Progenitor cell of endocrine pancreas (in vitro differentiated cells): ENCODE measurements at places on chromosomes 3 and 15.

DNA sequence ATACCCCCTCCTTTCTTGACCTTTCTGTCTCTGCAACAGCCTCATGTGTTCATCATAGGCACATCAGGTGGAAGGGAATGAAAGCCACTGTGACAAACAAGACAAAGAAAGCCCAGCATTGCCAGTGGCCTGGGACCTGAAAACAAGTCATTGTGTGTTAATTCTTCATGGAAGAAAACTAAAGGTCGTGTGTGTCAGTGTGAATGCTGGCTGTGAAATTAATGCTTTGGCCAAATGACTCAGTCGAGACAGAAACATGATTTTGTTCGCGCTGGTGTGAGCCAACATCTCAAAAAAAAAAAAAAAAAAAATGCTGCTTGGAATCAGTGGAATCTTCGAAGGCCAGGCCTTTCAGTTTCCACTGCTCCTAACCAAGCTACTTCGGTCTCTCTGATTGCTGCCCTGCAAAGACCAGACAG, 386.5 kb upstream of the PROK2 start:
- DNase-seq, result no peak

GRCh38 chr3:196181127-196181546, 30.1 kb downstream of the ZDHHC19 start:
- DNase-seq, result no peak

- no peak for DNase-seq
These were observed 1092.0 kb downstream of the NAALADL2 start for GRCh38 chr3:175951047-175951694.

DNA sequence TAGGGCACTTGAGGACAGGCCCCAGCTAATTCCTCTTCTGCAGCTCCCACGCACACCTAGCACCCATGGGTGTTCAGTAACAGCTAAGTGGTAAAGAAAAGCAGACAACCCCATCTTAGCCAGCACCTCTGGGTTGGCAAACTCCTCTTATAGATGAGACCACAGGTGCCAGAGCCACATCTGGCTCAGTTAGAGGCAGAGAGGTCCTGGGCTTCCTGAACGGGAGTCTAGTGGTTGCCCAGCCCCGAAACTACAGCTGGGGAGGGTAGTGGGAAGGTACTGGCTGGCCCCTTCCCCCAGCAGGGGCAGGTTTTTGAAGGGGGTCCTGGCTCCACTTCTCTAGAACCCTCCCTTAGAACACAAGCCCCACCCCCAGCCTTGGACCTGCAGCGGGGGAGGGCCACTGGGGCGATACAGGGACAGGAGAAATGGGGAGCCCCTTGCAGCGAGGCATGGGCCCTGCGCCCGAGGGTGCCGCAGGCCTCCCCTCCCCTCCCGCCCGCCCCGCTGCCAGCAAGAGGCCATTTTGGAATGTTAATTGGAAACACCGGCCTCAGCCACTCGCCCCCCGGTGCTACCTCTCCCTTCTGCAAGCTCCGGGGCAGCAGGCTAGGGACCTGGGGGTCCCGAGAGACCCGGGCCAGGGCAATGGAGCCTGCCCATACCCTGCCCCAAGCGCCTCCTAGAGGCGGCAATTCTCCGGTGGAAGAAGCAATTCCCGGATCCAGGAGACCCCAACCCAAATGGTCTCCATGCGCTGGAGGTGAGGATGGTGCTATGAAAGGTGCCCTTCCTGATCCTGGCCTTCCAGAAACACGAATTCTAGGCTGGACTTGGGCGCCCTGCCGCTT, 1.5 kb downstream of the DUSP7 start:
- DNase-seq, result no peak

DNA sequence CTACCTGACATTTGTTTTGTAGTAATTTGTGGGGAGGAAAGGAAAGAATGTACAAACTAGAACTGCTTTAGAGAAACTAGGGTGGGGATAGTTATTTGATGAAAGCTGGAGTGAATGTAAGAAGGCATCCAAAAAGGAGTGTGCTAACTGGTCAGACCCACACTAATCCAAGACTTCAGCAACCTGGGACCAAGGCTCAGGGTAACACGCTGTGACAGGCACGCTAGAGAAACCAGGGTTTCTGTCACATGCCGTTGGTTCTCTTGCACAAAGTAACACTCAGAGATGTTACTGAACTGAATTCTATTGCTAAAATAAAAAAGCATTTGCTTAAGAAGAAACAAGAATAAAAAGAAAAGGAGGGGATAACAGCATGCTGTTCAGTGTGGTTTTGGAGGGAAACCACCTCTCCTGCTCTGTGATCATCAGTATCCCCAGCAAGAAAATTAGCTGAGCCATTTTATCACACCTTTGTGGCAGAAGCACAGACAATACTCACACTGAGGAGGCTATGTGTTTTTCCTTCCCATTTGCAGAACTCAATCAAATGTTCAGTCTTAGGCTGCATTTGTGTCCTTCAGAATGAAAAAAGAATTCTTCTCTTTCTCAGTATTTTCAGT, 2.8 kb upstream of the CCDC80 start:
- no peak for DNase-seq

DNA sequence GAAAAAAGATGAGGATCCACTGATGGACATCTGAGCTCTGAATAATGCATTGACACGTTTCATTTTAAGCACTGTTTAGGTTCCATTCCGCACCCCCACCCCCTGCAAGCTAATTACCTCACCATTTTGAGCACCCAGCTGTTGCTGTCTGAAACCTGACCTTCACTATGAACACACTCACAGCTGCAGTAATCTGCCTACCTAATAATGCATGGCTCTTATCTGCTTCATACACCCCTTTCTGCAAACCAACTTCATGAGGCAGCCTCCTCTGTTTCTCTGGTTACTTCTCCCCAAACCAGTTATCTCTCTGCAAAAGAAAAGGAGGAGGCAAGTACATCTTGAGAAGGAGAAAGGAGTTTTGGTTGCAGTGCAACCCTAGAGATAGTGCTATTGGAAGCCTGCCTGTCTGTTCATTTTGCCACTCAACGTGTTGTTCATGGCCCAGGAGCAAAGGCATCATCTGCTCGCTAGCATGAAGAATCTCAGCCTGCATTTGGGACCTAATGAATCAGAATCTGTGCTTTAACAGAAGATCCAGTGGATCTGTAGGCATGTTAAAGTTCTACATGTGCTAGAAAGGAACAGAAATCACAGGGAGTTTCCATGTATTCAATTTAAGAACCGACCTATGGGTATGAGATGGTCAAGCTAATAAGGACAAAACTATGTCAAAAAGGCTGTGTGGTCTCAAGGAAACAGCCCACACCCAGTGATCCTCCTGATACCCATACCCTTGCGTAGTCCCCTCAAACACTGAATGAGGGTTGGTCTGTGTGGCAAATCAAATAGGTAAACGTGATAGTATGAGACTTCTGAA, 87.2 kb downstream of the MB21D2 start:
- no peak for DNase-seq

GRCh38 chr15:61527836-61528580, 298.9 kb upstream of the RORA start:
- no peak for DNase-seq

GRCh38 chr3:104549099-104549714, 817.5 kb upstream of the ALCAM start:
- DNase-seq, result no peak

DNA sequence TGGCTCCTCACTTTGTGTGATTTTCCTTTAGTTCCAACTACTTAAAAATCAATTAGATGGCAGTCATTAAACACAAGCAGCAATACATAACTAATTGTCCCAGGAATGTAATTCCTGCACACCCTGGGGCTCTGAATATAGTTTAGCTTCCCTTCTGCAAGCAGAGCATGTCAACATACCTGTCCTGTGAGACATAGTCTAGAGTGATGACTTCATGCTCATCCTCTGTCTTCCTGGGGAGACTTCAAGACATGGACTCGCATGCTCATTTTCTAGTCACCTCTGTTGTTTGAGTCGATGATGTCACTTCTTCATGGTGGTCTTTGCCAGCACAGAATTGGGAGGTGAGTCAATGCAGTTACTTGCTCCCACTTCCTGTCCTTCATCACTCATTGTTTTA, 15.7 kb downstream of the C3orf52 start:
- no peak for DNase-seq

DNA sequence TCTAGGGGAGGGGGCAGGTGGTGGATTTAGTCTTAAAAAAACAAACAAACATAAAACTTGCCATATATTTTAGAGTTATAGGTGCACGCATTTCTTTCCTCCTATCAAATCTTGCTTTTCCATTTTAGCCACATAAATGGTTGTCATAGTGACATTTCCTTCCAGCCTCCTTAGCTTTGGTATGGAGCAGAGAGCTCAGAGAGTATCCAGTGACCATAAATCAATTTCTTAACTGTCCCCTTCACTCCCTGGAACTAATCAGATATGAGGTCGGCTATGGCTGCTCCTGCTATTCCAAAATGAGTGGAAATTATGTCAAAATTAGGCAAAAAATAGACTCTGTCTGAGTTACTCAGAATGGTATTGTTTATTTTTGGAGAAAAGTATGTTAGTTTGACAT, 164.5 kb downstream of the EBLN2 start:
- DNase-seq, result no peak

- DNase-seq, result no peak
These were observed 89.1 kb upstream of the PHLDB2 start for GRCh38 chr3:111769992-111770352.

DNA sequence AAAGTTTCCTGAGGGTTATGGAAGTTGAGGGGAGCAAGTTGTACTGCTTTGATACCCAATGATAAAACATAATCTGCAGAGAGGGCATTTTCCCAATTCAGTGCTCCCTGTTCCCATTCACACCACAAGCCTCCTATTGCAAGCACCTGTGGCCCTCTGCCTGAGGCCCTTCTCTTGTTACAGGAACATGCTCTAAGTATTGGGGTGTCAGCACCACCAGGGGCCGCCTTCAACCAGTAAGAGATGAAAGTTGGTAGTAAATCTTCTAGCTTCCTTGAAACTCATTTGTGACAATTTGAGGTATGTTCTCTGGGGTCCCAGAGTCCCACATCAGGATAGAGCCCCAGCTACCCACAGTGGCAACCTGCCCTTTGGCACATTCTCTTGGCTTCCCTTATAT, 265.4 kb upstream of the ARHGEF26 start:
- no peak for DNase-seq

GRCh38 chr3:99837715-99838114, 20.1 kb downstream of the CMSS1 start:
- no peak for DNase-seq

- no peak for DNase-seq
These were observed 8.1 kb downstream of the CAV3 start for GRCh38 chr3:8741581-8742261.

- no peak for DNase-seq
These were observed 14.4 kb upstream of the TPRG1 start for GRCh38 chr3:189157232-189158007.

DNA sequence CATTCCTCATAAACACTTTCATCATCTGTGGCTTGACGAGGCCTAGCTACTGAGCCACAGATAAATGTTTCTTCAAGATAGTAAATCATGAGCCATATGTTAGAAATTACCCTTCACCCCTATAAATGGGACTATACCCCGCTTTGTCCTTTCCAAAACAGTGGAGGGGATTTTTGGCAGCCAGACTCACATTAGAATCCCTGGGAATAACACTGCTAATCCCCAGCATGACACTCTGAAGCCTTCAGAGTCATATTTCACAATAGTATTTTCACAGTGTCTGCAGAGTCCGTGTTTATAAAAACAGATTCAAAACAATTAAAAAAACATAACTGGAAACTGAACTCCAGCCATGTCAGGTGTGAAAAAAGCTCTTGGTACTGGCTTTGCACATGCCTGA, 271.6 kb downstream of the ERC2 start:
- no peak for DNase-seq

GRCh38 chr15:65305150-65305758, 777 bp downstream of the RNU5B-1 start:
- DNase-seq, result no peak

- DNase-seq, result no peak
These were observed 442.9 kb downstream of the ERC2 start for GRCh38 chr3:56025326-56025725.

DNA sequence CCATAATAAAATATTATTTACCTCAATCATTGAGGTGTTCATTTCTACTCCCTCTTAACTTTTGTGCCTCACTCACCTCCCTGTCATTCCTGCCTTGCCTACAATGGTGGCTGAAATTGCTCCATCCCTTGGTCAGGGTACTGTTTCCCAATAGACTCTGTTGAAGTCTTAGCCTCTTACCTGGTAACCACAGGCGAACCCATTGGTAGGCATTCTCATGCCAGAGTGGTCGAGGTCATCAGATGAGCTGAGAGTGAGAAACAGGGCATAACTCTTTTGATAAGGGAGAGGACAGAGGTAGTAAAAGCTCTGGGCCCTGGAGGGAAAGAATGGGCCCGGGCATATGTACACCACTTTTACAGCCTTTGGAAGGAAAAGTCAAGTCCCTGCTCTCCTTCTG, 265.6 kb downstream of the ARRDC4 start:
- DNase-seq, result no peak

GRCh38 chr3:129077222-129077621, 16.6 kb downstream of the GP9 start:
- DNase-seq, result no peak

- no peak for DNase-seq
These were observed 10.5 kb upstream of the RPL29 start for GRCh38 chr3:52006017-52006819.

GRCh38 chr15:42034628-42035434, 14.0 kb upstream of the PLA2G4E start:
- no peak for DNase-seq

DNA sequence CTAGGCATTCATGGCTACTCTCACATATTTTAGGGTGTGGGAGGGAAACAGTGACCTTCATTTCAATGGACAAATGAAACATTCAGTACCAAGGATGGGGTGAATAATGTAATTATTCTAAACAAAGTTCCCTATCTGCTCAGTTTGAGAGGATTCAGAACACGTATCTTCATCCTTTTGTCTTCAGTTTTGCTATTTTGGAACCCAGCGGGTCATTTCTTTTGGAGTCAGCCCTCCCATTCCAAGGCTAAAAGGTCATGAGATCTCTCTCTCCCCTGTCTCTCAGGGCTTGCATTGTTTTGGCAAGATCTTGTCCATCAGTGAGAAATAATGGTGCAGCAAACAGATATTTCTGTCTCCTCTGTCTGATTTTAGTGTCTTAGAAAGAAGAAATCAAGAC, 16.3 kb upstream of the GATM start:
- no peak for DNase-seq

DNA sequence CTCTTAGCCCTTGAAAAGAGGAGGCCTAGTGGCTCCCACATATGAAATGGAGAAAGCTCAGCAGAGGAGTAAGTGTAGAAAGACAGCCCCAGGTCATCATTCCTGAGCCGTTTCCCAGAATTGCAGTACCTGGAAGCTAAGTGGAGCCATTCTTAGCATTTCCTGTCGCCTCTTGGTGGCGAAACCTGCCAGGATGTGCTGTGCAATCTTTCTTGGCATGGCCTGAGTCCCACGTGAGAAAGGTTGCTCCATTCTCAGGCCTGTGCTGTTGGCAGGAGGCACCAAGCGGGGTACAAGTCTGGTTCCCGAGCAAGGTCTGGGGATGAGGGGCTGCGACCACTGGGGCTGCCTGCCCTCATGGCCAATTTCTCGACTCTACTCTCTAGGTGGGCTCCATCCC, 207.2 kb upstream of the TPM1 start:
- no peak for DNase-seq

DNA sequence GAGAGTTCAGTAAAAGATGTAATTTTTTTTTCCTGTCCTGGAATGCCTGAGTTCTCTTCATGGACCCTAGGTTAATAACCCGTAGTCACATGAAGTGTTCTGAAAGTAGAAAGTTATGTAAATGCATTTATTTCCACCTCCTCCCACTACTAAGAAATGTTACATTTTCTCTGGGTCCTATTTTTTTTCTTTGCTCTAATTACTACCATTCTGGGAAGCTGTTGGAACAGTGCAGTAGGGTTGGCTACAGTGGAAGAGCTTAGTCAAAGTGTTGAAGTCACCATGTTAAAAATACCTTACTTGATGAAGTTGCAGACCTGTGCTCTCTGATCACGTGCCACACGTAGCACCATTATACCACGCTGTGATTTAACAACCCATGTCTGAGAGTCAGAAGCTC, 153.8 kb upstream of the TSC22D2 start:
- DNase-seq, result no peak
